GM04504 (cell line): ENCODE measurements at places on chromosomes 7 and 10.

GRCh38 chr10:131358741-131359442 lies 47.4 kb upstream of the TCERG1L start:
- no peak for DNase-seq

- DNase-seq = no peak
Observed at GRCh38 chr7:111090846-111091245, at the start of gene LRRN3. TSS of gene LRRN3 (plus strand) at chr7:111091127. CDS start at chr7:111122773, 31,646 bp downstream.

- DNase-seq = no peak
Observed at GRCh38 chr7:29019896-29020295, 61.8 kb upstream of the TRIL start.

DNA sequence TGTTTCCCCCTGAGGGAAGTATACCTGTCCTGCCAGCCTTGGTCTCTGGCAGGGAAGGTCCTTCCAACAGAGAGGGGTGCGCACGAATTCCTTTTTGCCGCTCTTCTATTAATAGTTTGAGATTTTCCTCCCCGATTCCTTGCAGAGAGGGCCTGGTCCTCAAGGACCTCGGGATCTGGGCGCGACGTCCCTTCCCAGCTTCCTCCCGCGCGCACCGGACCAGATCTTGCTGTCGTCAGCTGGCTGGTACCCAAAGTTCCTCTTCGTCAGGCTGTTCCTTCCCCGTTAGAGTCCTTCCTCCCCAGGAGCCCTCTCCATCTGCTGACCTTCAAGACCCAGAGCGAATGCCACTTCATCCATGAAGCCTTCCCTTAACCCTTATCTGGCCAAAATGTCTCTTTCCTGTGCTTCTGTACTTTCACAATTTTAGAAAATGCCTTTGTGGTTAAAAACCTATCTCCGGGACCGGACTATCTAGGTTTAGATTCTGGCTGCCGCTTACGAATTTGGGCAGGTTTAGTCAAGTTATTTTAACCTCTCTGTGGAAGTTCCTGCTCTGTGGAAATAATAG lies 851 bp upstream of the GOT1 start:
- peak; percentile 28 for DNase-seq

DNA sequence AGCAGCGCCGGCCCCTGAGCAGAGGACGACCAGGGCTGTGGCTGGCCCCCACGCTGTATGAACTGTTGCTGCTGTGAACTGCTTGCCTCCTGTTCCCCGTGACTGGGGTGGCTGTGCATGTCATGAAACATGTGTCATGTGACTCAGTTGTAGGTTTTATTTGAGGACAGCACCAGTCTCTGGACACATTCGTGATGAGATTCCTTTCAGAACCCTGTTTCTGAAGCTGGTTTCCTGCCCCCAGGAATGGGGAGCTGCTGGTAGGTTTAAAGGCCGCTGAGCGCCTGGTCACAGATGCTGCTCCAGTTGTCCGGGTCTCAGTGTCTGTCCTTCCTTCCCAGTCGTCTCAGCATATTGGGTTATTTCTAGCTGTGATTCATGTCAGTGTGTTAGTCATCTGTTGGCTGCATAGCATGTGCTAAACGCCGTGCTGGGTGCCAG lies 79.1 kb upstream of the PPIF start:
- peak; percentile 42 for DNase-seq

DNA sequence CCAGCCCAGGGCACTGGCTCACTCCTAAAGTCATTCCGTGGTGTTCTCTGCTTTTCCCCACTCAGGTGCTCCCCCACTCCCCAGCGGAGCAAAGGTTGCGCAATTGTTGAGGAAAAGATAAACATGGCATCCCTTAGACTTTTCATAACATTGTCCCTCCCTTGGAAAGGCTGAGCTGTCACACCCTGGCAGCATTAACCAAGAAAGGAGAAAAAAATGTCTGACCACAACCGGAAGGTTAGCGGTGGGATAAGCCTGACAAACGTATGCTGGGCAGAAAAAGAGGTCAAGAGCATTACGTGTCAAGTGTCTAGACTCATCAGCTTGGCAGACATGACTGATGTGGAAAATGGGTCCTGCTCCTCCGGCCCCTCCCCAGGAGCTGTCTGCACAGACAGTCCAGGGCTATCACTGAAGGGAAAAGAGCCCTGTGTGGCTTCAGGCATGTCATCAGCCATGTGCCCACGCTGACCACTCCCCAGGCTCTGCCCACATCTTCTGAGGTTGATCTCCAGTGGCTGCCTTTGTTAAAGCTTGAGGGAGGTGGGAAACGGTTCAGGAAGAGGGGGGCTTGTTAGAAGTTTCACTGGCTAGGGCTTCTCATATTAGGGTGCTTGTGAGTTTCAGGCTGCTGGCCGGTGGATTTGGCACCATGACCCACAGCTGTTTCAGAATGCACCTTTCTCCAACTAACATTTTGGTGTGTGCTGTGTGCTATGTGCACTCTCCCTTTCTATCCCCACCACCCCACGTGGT lies 30.1 kb downstream of the BTBD16 start:
- peak; percentile 29 for DNase-seq

GRCh38 chr7:3780525-3780924 lies 479.5 kb downstream of the SDK1 start:
- DNase-seq = no peak

DNA sequence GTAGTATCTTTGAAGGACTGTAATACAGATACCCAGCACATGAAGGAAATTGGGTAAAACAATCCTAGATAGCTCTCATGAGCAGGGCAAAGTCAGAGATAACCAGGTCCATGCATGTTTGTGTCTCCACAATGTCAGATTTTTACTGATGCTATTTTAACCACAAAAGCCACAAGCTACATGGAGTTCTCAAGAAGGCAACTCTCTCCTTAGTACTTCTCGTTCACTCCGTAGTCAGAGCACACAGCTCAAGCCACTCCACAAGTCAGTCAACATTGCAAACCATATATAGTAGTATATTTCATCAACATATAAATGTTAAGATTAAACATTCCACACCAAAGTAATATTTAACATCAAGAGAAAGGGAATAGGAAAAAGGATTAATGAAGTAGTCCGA lies 98.0 kb upstream of the PIK3CG start:
- DNase-seq = no peak

GRCh38 chr10:80477813-80478212 lies 23.7 kb downstream of the TSPAN14 start:
- no peak for DNase-seq

DNA sequence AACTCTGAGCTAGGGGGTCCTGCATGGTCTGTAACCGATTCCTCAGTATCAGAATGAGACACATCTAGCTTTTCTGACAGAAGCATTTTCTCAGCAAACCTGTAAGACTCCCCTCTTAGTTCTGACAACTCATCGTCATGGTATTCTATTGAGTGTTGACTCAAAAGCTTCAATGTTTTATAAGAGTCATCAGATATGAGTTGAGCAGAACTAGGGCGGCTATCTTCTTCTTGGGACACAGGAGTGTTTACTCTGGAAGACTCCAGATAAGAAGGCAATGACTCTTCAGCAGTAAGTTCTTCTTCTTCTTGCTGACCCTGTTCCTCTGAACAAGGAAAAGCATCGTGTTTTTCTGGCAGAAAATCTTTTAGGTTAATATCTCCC lies 167.0 kb upstream of the CCDC6 start:
- no peak for DNase-seq

GRCh38 chr10:114306116-114306973 lies 67.3 kb downstream of the VWA2 start:
- peak; percentile 90 for DNase-seq

DNA sequence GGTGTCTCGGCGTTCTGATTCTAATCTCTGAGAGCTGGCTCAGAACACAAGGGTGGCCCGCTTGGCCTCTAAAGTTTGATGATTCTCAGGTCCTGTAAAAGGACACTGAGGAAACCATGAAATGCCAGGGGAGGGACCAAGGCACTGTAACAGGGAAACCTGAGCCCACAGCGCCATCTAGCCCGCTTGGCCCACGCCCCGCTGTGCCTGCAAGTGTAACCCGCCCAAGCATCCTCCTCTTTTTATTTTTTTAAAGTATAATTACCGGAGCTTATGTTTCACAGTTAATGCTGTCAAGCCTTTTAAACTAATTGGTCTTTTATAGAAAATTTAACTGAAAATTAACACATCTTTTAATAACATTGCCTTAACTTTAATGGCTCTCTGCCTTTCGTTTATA lies 734.7 kb downstream of the KCNMA1 start:
- no peak for DNase-seq

- DNase-seq = peak; percentile 75
Observed at GRCh38 chr10:61487506-61487905, 34.3 kb upstream of the TMEM26 start.

DNA sequence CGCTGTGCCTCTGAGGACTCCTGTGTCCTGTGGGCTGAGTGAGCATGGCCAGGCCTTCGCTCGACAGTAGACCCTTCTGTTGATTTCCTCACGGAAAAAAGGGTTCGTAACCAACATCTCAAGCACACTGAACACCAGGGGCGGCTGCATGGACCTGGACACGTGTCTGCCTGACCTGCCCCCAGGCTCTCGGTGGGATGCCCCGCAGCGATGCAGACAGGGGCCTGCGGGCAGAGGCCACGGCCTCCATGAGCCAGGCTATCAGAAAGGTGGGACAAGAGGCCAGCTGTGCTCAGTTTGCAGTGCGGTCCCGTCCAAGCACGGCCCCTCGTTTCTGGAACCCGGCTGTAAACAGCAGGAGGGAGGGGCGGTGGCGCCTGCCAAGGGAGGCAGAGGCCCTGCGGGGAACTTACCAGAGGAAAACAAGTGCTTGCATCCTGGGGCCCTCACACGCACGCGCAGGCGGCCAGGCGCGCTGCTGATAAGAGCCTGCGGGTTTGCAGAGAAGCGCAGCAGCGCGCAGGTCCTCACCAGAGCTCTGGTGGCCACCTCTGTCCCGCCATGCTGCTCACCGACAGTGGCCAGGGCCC lies 10.6 kb downstream of the GPR146 start:
- DNase-seq = no peak

GRCh38 chr10:104322416-104322782 lies 15.9 kb downstream of the ITPRIP start:
- DNase-seq = no peak

GRCh38 chr10:50381642-50382041 lies 130.3 kb upstream of the ASAH2 start:
- peak; percentile 12 for DNase-seq

GRCh38 chr7:6616854-6617643 lies 1.6 kb downstream of the ZNF853 start:
- DNase-seq = no peak

DNA sequence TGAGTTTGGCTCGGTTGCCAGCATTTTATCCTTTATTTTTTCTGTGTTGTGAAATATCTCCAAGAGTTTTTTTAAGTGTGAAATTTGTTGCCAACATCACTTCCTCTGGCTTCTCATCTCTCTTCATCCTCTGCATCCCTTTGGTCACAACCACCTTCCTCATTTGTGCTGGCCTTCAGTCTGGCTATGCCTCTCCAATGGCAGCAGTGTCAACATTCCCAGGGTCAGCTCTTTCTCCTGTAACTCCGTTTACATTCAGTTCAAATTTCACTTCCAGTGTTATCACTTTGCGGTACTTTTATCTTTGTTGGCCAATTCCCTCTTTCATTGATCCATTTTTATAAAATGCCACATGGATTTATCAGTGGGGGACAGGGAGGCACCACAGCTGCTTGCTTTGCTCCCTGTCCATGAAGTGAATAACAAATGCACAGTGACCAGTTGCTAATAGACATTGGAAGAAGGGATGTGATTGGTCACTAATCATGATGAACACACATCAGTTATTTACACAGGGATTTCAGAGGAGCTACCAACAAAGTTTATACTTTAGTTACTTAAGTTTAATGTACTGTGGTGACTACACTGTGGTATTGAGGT lies 311.4 kb upstream of the LRGUK start:
- DNase-seq = no peak

DNA sequence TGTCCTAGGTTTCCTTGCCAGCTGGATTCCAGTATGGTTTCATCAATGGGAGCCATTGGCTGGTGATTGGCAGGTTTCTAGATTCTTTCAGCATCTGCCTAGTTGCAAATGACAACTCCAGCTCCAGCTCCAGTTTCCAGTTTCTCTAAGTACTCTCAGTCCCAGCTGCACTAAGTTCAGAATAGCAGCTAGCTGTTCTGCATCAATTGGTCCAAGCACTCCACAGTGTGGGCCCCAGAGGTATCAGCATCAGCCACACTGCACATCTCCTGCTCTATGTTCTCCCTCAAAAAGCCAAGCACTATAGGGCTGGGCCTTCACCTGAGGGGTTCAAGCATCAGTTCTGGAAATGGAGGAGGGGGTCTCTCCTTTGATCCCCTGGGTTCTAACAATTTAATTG lies 143.4 kb downstream of the VPS50 start:
- DNase-seq = no peak

- no peak for DNase-seq
Observed at GRCh38 chr7:6338551-6339274, 66.3 kb upstream of the CYTH3 start.

DNA sequence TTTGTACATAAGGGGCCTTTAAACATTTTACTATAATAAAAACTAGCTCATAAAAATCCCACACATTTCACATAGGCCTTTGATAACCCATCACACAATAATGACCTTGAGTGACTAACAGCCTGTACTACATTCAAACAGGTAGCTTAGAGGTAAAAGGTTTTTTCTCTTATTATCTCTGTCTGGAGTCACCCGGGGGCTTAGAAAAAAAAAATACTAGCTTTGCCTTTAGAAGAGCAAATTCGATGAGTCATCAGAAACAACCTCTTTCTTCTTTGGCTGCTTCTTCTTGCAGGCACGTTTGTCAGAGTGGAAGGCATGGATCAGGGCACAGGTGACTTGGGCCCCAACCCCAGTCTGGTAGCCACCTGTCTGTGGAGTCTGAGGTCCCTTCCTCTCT lies 43.4 kb upstream of the ADO start:
- no peak for DNase-seq

DNA sequence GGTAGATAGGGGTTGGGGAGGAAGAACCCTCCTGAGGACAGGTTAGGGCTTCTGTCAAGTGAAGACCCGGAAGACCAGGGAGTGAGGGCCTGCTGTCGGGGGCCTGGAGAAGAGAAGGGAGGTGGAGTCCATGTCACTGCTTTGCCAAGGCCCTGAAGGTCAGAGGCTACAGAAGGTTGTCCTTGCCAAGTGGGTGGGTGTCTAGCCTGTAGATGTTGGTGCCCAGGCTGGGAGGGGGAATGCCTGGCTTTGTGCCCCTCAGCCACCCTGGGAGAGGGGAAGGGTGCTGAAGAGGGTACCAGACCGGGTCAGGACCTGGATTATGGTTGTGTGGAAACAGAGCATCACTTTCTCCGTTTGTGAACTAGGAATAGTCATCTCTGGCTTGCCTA lies 67.2 kb upstream of the AQP1 start:
- DNase-seq = no peak

GRCh38 chr10:44039599-44039998 lies 345.3 kb downstream of the CXCL12 start:
- DNase-seq = no peak

GRCh38 chr10:49109669-49110340 lies 5.5 kb downstream of the VSTM4 start:
- peak; percentile 69 for DNase-seq
